ENCODE measurements at places on chromosomes 7 and 10. TPM values are rescaled to one million over a fixed set of nuclear protein-coding genes. Genes with fewer than 3 reads are reported as not detected.

AUTS2 gene
- total RNA-seq: 0.28 TPM

ABCB4 gene
- not detected for total RNA-seq

PROSER2 gene
- total RNA-seq: 6.5 TPM

LIPN gene
- total RNA-seq: not detected

TMEM140 gene
- total RNA-seq: 13.4 TPM

MMD2 gene
- total RNA-seq: not detected

NRCAM gene
- total RNA-seq: 87.2 TPM

MRLN gene
- total RNA-seq: not detected

HOXA6 gene
- total RNA-seq: 0.42 TPM

NEBL gene
- total RNA-seq: 0.71 TPM

Data from pulmonary artery endothelial cell (primary cell).